ENCODE measurements at places on chromosomes 13 and 19. TPM values are rescaled to one million over a fixed set of nuclear protein-coding genes. Genes with fewer than 3 reads are reported as not detected.

GRCh38 chr19:38979812-38980211 lies 4.3 kb upstream of the FBXO17 start:
- no peak for DNase-seq

GRCh38 chr13:111548301-111548700 lies 227.9 kb downstream of the TEX29 start:
- DNase-seq: no peak

DNA sequence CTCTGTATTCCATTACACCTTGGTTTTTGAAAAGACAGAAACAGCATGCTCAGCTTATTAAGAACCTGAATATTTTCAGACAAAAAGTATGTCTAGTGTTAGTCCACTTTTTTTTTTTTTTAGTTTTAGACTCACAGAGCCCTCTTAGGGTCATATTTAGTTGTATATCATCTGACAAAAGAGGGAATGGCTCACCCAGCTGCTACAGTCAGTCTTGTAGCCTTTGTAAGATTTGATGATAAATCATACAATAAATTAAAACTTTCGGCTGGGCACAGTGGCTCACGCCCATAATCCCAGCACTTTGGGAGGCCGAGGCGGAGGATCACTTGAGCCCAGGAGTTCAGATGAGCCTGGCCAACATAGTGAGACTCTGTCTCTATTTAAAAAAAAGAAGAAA lies 43.7 kb upstream of the LDLR start:
- no peak for DNase-seq

DNA sequence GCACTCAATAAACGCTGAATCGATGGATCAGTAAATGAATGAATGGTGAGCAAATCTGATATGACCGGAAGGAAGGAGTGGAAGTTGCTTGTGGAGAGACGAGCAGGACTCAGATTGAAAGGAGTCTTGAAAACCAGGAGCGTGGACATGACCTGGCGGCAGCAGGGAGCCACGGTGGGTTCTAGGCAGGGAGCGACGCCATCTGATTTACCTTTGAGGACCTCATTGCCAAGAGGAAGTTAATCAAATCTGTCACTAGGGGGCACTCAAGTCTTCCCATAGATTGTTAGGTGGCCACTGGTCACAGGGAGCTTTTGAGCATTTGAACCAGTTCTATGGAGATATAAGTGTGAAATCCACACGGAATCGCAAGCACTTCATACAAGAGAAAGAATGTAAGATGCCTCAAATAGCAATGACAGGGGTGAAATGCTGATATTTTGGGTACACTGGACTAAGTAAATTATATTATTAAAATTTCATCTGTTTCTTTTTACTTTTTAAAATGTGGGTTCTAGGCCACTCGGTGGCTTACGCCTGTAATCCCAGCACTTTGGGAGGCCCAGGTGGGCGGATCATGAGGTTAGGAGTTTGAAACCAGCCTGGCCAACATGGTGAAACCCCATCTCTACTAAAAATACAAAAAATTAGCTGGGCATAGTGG lies 9.2 kb upstream of the FBN3 start:
- DNase-seq: peak; percentile 50

DNA sequence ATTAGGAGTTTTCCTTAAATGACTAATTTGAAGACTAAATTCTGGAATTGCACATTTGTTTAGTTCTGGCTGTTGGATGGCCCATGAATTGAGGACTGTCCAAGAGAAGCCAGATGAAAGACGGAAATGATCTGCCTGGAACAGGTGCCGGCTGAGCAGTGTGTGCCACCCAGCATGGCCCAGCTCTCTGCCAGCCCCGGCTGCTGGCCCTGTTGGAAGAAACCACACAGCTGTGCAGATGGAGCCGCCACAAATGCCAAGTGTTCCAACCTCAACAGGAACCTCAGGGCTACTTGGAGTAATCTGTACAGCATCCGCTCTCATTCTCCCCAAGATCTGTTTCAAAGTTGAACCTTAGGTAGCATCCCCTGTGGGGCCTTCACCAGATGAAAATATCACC lies 67.0 kb upstream of the STARD13 start:
- DNase-seq: no peak

GRCh38 chr13:45674908-45675307 lies 27.2 kb upstream of the CBY2 start:
- no peak for DNase-seq

GRCh38 chr13:33577007-33577406 lies 240.9 kb upstream of the RFC3 start:
- no peak for DNase-seq

GRCh38 chr13:73069206-73069805 lies 10.5 kb downstream of the KLF5 start:
- DNase-seq: no peak

- DNase-seq: no peak
Observed at GRCh38 chr13:72295153-72295552, 428.1 kb upstream of the DACH1 start.

ATP4B gene
- total RNA-seq: not detected

CYP4F2 gene
- total RNA-seq: not detected

SIGLEC8 gene
- not detected for total RNA-seq

EFNB2 gene
- total RNA-seq: 0.13 TPM

KASH5 gene
- 0.81 TPM for total RNA-seq

Data from activated CD4-positive, alpha-beta memory T cell treated with anti-CD3 and anti-CD28 coated beads, Interleukin-2, amount 10 ng/mL, durations not matched to agents 7 days and 5 days (primary cell).